ENCODE measurements at places on chromosomes 6 and 20.

DNA sequence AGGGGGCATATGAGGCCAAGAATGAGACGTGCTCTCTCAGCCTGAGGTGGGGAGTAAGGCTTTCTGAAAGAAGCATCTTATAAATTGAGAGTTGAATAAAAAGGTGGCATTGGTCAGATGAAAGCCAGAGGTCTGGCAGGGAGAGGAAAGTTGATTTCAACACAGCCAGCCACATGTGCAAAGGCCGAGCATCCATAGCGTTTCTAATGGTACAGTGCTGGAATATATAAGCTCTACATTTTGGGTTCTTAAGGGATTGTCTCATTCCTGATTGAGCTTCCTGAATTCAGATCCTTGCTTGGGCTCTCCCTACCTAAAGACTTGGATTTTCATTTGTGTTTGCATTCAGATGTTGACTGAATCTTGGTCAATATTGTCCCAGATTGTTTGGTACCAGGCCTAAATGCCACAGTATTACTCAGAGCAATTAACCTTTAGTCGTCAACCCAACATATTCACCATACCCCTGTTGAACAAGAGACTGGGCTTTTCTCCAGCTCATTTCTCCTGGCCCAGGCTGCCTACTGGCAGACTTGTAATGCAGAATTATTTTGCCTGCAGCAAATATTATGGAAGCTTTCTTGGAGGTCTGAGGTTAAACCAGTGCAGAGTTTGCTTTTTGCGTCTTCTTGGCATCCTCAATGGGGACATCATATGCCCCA lies 14.5 kb upstream of the BCAS1 start:
- DNase-seq, result no peak

GRCh38 chr20:14595051-14595450 lies 257.6 kb upstream of the FLRT3 start:
- no peak for DNase-seq

DNA sequence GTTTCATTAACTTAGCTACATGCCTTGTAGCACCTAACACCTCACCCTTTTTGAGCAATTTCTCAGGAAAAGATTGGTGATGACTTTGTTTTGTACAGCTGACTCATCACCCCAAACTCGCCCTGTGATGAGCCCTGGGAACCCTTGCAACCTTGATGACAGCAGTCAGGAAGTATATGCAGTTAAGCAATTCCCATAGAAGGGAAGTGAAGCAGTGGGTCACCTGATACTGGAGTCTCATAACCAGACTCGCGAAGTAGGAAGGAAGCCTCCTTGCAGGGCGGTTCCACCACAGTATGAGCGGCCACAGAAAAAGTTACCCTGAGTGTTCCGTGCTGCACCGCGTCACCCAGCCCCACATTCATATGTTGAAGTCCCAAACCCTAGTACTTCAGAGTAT lies 82.0 kb upstream of the EDN1 start:
- DNase-seq, result peak; percentile 42

DNA sequence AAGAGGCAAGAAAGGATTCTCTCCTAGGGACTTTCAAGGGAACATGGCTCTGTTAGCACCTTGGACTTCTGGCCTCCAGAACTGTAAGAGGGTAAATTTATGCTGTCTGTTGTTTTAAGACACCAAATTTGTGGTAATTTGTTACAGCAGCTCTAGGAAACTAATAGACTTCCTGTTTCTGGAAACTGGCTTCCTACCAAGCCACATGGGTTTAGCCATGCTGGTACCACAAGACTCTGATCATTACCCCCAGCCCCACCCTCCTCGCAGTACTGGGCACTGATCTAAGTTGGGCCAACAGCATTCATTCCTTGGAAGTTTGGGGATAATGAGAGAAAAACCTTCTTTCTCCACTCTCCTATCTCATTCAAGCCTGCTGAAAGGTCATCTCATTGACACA lies 109.5 kb upstream of the SMLR1 start:
- DNase-seq, result no peak

DNA sequence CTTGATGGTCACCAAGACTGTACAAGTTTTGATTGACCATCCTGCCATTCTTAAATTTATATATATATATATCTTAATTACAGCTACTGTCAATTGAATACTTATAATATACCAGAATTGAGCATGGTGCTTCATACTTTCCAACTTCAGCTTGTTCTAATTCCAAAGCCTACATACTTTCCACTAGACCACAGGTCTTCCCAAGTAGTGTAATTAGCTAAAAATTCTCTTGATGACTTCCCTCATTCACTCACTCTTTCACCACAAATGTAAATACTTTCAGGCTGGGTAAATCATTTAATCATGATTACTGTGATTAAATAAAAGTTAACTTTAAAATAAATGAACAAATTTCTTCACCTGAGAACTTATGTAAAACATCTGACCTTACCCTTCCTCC lies 3.4 kb downstream of the ASF1A start:
- DNase-seq, result no peak

DNA sequence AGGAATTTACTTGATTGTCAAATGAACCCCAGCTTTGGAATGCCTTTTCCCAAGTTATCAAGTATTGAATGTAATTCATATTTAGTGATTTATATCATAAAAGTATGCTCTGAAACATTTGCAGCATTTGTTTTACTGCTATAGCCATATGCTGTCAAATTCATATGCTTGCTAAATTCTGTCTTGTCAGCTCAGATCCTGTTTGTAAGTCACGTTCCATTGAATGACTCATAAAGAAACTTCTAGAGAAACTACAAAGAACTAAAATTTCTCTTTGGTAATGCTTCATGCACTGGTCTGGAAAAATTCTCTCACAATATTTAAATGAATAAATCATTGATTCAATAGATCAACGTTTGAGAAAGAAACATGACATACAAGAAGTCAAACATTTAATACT lies 445.9 kb downstream of the PHF3 start:
- DNase-seq, result no peak

DNA sequence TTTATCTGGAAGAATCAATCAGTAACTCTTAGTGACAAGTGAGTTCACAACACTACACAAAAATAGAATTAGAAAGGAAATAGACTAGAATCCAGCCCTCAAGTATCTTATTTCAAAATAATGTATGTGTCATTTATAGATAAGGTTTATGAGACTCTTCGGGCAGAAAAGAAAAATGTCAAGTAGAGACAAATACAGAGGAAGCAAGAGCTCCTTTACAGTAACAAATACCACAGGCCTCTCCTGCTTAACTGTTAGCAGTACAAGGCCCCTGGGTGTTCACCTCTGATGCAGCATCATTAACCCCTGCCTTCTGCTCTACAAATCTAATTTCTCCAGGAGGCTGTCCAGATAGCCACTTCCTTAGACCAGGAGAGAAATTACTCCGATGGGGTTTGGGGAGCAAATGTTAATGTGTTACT lies 76.7 kb downstream of the UBE3D start:
- no peak for DNase-seq

DNA sequence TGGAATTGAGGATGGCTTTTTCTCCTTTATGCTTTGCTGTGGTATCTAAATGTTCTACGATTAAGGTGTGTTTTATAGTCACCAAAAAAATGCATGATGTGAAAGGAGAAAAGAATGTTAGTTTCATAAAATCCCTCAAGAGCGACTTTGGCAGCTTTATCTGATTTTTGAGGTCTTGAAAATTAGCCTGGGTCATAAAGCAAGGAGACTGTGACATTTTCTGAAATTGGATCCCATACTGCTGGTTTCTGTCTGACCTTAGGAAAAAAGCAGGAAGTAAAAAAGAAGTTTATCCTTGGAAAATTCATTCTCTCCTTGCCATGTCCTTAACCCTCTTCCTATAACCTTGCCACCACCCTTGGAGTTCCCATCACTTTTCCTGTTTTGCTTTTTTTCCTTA lies 525.3 kb downstream of the CD83 start:
- DNase-seq, result no peak
